ENCODE measurements at places on chromosomes 1 and 21.

DNA sequence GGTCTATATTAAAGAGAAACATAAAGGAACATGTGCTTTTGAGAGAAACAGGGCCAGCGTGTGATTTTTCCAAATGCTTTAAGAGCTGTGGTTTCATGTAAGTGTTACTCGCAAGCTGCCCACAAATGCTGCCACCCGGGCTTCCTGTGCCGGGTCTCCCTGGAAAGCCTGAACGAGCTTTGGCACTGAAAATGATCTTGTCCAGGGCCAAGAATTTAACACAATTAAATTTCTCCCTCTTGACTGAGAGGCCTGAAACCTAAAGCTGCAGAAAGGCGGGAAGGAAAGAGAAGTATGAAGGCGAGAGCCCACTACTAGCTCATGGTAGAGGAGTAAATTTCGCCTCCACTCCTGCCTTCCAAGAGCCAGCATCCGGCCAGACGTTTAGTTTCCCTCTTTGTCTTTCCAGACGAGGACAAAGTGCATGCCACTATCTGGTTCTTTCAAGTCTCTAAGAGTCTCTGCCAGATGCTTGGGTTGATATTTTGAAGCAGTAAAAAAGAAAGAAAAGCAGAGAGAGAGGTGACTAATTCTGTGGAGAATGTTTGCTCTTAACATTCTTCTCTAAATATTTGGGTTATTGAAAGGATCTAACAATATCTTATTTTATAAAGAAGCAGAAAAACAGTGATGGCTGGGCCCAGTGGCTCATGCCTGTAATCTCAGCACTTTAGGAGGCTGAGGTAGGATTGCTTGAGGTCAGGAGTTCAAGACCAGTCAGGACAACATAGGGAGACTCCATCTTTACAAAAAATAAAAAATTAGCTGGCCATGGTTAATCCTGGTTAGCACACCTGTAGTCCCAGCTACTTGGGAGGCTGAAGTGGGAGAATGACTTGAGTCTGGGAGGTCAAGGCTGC lies 100.0 kb upstream of the HNRNPU start:
- peak; percentile 69 for DNase-seq

GRCh38 chr1:150213170-150214098 lies 22.5 kb downstream of the ANP32E start:
- DNase-seq = peak; percentile 96

DNA sequence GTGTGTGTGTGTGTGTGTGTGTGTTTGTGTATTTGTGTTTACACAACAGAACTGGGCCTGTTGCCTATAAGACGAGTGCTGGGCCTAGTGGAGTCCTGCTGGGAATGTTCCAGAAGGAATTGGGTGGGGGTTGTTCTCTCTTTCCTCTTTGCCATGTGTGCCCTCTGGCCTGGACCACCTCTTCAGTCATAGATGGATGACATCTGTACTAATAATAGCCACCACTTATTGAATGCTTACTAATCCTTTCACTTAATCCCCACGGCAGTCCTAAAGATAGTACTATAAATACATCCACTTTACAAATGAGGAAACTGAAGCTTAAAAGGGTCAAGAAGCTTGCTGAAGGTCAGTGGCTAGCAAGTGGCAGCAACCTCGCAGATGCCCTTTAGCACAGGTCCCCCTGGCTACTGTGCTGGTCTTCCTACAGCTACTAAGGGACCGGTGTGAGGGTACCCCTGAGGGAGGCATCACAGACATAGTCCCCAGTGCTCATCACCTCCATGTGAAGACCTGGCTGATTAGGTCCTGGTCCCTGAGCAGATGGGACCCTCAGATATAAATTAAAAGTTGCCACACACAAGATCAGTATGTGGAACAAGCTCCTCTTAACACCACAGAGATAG lies 55.2 kb upstream of the KIF1B start:
- no peak for DNase-seq

DNA sequence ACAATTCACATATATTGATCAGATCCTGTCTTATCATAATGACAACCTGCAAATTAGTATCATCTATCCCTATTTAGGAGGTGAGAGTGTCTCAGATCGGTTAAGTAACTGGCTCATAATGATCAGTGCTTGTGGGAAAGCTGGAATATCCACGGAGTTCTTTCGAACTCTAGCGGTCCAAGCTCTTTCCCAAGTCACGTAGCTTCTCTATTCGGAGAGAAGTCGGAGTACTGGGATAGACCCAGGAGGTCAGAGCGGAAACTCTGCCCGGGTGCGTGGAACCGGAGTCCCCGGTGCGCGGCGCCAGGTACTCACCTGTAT lies 339 bp downstream of the PTGS2 start:
- no peak for DNase-seq

GRCh38 chr1:157170677-157171515 lies 32.7 kb upstream of the ETV3 start:
- peak; percentile 33 for DNase-seq

- no peak for DNase-seq
These were observed 3.9 kb upstream of the TNFRSF4 start for GRCh38 chr1:1217621-1218523.

GRCh38 chr1:204418174-204419063 lies 6.8 kb upstream of the PPP1R15B start:
- no peak for DNase-seq

- no peak for DNase-seq
These were observed 174.6 kb upstream of the FOXD3 start for GRCh38 chr1:63147783-63148182.

DNA sequence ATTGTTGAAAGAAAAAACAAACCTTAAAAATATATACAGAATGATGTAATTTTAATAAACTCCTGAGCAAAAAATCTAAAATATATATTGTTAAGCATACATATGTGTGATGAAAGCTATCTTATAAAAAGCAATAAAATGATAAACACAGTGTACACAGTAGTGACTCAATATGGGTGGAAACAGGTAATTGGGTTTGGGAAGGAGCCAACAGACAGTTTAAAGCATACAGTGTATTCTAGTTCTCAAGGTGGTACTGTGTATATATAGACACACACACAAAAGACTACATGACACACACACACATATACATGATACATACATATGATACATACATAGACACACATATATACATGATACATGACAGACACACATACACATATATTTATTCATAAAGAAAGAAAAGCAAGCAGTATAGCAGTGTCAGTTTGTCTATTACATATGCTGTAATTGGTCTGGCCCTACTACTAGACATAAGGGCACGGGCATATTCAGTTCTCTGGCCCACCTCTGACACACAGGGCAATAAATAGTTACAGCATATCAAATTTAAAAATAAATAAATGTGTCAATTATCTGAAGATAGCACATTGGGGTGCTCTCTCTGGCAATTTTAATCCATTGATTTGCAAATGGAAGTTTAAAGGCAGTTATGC lies 330.2 kb downstream of the S1PR1 start:
- DNase-seq = no peak

DNA sequence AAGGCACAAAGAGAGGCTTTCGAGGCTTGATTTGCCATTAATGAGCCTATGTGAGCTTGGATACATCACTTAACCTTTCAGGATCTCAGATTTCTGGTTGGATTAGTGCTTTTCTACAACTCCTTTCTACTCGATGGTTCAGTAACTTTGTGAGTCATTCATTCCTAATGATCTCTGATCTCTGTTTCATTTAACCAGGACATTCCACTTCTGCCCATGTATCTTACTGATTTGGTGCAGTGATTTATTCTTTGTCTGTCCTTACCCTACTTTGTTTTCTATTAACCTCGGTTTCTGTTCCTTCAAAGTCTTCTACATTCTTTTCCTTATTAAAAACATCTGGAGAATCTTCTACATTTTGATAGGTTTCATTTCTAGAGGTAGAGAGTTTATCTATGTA lies 94.6 kb upstream of the ZBTB18 start:
- DNase-seq = peak; percentile 35

GRCh38 chr1:248361121-248361715 lies at the start of gene OR2T4:
Gene OR2T4 (plus strand): TSS chr1:248361665. CDS start chr1:248361665, 0 bp downstream.
- DNase-seq = no peak

GRCh38 chr21:45055861-45056260 lies 18.5 kb upstream of the ADARB1 start:
- DNase-seq = peak; percentile 72

GRCh38 chr1:170214117-170215032 lies 68.6 kb downstream of the NTMT2 start:
- no peak for DNase-seq

GRCh38 chr1:7703321-7704213 lies 67.5 kb upstream of the VAMP3 start:
- DNase-seq = no peak

DNA sequence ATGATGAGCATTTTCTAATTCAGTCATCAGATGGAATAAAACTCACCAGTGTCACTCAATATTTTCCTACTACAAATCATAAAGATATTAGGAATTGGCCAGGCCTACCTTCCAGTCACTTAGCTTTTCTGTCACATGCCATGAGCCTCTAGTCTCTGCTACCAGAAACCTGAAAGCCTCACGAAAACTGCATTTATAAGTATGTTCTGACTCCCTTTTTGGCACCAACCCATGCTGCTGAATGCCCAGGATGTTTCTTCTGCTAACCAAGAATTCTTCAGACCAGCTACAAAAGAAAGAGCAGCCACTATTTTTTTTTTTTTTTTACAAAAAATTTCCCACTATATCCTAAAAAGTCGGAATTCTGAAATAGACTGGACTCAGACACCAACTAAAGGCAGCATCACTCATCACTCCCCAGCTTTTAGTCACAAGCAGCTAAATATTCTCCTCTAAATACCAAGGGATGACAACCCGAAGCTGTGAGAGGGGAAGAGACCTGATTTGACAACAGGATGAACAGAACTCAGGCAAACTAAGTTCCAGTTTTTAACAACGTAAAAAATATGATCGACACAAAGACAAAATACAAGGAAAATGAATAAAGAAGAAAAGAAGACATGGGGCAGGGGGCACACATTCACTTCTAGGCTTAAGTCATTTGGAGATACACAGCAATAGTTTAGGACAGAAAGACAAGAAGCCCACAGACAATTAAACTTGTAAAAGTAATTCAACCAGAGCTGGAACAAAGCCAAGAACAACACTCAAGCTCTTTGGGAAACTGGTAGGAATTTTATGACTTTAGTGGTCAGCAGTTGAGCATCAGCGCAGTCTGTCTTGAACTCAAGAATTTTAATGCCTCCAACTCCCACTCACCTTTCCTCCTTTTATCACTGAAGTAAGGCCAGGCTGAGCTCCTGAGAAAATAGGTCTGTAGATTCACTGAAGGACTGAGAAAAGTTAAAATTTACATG lies 1.7 kb downstream of the DCAF8 start:
- peak; percentile 42 for DNase-seq

GRCh38 chr1:42189931-42190853 lies 25.6 kb upstream of the GUCA2A start:
- DNase-seq = no peak

GRCh38 chr1:72075425-72075824 lies 206.9 kb downstream of the NEGR1 start:
- no peak for DNase-seq

GRCh38 chr1:75616436-75617433 lies 5.8 kb upstream of the SLC44A5 start:
- DNase-seq = peak; percentile 29

GRCh38 chr1:88695781-88696180 lies 11.7 kb downstream of the PKN2 start:
- no peak for DNase-seq

DNA sequence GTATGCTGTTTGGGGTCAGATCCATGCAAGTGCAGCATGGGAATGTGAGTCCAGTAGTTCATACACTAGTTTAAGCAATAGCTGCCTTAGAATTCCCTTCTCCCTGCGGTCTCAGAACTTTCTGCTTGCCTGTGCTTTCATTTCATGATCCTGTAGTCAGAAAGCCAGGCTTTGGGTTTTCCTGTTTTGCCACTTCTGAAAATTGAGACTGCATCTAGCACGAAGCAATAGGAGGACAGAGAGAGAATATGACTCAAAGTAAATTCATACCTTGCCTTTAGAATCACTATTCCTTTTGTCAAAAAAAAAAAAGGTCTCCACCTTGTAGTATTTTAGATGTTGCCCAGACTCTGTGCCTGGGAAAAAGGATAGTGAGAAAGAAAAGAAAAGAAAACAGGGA lies 161.2 kb upstream of the SNX7 start:
- DNase-seq = no peak
